GM04503 (cell line): ENCODE measurements at places on chromosomes 4 and X.

DNA sequence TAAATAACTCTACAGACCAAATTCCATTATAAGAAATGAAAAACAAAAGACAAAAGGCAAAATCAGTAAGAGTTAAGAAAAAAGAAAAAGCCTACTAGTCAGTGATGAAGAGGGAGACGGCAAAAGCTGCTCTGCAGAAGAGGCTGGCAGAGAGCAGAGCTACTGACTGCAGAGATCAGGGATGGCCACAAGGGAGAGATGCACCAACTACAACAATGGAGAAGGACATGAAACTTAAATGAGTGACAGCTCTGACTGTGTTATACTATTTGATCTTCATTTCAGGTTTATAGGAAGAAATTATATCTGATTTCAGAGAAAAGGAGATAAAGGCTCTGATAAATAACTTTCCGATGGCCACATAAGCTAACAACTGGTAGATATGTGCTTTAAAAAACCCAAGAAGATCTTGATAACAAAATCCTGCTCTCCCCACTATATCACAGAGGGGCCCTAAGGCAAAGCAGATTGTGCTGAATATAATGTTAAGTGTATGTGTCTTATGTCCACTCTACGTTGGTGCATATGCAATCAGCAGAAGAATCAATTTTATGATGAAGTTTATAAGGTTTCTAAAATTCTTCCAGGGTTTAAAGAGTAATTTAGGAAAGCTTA, 58.4 kb upstream of the COX18 start:
- no peak for DNase-seq

- DNase-seq = no peak
Measured at GRCh38 chrX:53239474-53239873, 14.5 kb upstream of the KDM5C start.

DNA sequence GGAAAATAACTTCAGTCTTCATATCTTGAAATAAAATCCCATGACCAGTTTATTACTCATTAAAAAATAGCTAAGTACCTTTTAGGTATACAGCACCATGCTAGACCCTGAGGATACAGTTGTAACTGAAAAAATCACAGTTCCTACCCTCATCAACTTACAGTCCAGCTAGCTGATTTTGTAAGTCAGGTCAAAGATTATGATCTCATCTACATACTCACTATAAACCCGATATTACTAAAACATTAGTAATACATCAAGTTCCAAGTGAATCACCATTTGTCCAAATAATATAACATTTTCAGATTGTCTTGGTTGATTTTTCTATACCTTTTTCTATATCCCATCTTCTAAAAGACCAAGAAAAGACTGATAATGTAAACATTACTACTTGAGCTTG, 333.9 kb downstream of the INPP4B start:
- DNase-seq = no peak

DNA sequence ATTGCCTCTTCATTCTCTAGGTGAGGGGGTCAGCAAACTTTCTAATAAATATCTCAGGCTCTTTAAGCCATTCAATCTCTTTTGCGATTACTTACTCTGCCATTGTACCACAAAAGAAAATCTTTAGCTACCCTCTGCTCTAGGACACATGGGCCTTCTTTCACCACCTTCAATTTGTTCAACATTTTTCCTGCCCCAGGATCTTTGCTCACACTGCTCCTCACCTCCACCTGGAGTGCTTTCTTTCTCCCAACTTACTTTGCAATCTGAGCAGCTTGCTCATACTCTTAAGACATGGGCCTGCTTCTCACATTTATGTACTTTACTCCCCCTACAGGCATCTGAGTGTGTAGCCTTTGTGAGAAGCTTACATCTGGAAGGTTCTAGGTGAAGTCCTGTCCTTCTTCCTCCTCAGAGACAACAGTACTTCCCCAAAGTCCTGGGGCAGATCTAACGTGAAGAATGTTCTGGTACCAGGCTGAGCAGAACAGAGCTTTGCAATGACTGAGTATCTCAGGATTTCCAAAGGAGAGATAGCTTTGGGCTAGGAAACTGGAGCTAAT, 55.0 kb upstream of the PRDM5 start:
- DNase-seq = peak; percentile 16

DNA sequence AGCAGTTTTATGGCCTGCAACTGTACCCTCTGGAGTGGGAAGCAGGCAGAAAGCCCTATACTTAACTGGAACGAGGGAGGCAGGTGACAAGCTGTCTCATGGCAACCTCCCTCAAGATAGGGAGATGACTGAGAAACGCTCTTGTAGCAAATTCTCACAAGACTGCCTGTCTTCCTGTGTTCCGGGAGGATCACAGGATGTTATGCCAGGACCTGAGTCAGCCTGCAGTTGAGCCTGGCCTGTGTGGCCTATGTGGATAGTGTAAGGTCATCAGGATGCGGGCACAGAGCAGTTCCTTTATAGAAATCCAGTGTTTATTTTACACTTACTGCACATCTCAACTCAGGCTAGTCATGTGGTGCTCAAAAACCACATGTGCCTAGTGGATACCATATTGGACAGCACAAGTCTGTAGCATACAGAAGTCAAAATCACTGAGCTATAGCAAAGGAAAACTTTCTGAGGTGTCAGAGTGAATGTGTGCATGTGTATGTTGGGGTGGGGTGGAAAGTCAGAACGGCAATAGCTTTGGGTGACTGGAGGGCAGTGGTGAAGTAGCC, 25.2 kb downstream of the TAF7L start:
- DNase-seq = no peak

DNA sequence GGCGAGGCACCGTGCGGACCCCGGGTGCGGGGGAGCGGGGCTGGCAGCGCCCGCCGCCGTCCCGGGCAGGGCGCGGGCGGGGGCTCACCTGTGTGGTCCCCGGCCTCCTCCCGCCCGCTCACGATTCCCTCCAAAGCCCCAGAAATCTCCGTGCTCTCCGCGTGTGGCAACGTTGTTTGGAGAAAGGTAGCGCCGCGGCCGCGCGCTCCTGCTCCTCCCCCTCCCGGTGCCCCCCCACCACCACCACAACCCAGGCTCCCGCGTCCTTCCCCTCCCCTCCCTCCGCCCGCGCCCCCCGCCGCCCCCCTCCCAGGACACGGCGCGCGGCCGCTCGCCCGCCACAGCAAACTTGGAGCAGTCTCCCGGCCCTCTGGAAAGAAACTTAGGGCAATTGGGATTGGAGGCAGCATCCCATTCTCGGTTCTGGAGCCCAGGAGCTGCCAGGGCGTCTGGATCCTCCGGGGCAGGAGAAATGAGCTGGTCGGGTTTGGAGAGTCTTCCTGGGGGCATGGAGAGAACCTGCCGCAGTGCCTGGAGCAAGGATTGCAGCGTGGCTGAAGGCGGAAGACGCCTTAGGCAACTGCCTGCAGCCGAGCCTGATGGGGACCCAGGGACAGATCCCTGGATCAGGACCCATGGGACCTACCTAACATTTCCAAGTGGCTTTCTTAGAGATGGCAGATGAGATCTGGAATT, 855 bp downstream of the KLF3 start:
- no peak for DNase-seq

DNA sequence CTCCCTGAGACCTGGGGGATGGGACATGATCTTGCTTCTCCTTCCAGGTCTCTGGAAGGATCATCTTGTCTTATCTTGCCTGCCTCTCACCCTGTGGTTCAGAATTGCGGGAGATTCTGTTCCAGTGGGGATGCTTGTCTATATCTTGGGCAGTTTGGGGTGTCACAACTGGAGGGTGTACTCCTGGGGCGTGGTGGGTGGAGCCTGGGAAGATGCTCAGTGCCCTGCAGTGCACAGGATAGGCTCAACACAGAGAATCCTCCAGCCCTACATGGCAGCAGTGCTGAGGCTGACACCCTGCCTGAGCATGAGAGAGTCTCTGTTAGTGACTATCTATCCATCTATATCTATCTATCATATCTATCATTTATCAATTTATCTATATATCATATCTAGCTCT, 7.7 kb downstream of the P2RY8 start:
- no peak for DNase-seq

- no peak for DNase-seq
Measured at GRCh38 chrX:15600745-15601144, at the start of gene ACE2. Gene ACE2 (minus strand): TSS chrX:15600960. CDS start chrX:15600911, 49 bp downstream.

DNA sequence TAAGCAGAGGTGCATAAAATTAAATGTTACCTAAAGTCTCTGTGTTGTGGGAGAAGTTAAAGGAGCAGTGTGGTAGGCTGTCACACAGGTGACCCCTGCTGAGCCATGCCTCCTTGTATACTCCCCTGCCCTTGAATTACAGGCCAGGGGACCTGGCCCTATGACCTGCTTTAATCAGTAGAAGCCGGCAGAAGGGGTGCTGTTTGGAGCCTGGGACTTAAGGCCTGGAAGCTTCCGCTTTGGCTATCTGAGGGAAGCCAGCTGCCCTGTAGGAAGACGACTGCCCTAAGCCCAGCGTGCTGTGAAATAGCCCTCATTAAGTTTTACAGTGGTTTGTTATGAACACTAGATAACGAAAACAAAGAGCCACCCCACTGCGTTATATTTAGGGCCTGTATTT, 34.1 kb downstream of the SPINK2 start:
- no peak for DNase-seq

GRCh38 chr4:35591035-35591434, 653.3 kb downstream of the ARAP2 start:
- DNase-seq = no peak

DNA sequence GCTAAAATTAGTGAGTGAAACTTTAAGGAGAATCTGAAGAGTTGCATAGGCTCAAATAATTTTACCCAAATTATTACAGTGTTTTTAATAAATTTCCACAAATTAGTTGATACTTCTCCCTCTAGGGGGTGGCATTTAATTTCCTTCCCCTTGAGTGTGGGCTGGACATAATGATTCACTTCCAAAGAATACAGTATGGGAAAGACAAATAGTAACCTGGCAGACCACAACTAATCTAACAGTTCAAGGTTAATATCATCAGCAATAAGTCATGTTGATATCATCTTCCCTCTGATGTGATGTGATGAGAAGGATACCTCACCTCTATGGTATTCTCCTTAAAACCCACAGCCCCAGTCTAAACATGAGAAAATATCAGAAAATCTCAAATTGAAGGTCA, 15.5 kb downstream of the PFKFB1 start:
- DNase-seq = no peak

DNA sequence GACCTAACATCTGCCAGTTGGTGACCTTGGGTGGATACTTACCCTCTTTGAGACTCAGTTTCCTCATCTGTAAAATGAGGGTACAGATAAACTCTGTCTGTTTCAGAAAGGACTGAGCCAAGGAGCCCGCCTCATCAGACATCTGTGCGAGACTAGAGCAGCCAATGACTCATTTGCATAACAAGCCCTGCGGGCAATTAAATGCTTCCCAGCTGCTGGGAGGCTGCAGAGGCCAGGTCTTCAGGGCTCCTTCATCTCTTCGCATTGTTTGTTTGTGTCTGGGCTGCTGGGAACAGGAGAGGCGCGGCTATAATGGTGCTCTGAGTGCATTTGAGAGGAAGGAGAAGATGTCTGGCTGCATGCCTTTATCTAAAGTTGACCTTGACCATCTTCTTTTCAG, 85.0 kb downstream of the ADRA2C start:
- peak; percentile 20 for DNase-seq

- no peak for DNase-seq
Measured at GRCh38 chr4:154120690-154121345, 331.9 kb upstream of the SFRP2 start.

DNA sequence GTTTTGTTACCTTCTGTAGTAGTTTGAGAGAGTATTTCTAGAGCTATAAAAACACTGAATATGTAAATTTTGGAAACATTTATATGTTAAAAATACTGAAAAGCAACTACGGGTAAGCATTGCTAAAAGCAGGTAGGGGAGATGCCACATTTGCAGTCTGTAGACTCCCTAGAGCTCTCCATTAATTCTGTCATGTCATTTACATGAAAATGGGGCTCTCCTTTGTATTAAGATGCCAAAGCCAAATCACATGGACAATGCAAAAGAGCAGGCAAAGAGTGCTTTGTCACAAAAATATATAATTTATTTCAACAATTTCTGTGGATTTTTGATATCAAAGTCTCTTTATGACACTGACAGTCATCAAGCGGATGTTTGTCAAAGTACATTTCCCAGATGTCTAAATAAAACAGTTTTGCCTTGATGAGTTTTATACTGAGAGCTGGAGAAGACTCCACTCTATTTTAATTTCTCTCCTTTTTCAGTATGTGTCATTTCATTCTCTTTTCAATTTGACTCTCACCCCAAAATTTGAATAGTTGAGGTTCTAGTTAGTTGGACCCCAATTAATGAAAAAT, 51.8 kb downstream of the LDB2 start:
- DNase-seq = no peak
